Glomerular endothelial cell (primary cell): ENCODE measurements at places on chromosomes 5 and 9.

- no peak for DNase-seq
These were observed 330.0 kb downstream of the RASEF start for GRCh38 chr9:82732928-82733327.

GRCh38 chr5:148482697-148483462, 99.1 kb downstream of the FBXO38 start:
- DNase-seq = no peak

- DNase-seq = no peak
These were observed 621.3 kb upstream of the ZNF608 start for GRCh38 chr5:125367702-125368101.

DNA sequence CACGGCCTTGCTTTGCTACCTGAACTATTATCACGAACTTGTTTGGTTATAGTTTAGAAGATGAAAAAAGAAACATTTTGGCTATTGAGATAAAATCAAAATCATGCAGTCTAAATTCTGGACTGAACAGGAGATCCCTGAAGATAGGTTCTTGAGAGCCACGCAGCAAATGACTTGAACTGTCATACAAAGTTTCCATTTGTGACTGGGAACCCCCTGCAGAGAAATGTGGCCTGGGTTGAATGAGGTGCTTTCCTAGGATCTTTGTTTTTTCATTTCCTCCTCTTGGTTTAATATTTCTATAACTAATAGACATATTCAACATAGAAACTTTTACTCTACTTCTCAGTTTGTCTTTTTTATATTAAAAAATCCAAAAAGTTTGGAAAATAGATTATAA, 184.7 kb upstream of the TRPM3 start:
- no peak for DNase-seq

DNA sequence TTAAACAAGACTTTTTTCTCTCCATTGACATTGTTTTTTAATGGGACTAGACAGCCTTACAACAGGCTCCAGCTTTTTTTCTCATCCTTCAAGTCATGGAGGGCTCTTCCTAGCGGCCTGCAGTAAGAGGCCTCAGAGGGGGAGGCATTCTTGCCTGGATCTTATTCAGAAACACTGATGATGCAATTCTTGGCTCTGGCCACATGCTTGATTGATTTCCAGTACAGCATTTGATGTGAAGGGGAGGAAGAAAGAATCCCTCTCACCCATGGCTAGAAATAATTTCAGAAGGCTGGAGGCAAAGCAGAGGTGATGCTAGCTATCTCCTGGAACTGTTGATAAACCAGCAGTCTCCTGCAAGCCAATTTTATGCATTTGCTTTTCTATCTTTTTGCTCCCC, 324.8 kb downstream of the PRELID2 start:
- no peak for DNase-seq

DNA sequence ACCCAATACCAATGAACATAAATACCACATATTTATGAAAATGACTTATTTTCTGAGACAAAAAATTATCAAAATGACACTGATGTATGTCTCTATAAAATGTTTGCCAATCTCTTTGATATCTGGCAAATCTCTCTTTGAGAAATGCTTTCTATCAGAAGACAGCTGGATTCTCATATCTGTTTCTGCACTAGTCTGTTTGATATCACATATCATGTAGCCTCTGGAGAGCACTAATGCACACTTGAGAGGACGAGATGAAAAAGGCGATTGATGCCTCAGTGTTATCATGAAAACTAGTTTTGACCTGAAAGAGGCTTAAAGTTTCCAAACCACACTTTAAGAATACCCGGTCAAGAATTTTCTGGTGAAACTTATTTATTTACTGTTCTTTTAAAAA, 29.1 kb upstream of the ANKRD55 start:
- DNase-seq = no peak

- no peak for DNase-seq
These were observed 74.5 kb downstream of the XRCC4 start for GRCh38 chr5:83151821-83152220.

GRCh38 chr5:152855441-152855840, 450.4 kb upstream of the NMUR2 start:
- DNase-seq = no peak

DNA sequence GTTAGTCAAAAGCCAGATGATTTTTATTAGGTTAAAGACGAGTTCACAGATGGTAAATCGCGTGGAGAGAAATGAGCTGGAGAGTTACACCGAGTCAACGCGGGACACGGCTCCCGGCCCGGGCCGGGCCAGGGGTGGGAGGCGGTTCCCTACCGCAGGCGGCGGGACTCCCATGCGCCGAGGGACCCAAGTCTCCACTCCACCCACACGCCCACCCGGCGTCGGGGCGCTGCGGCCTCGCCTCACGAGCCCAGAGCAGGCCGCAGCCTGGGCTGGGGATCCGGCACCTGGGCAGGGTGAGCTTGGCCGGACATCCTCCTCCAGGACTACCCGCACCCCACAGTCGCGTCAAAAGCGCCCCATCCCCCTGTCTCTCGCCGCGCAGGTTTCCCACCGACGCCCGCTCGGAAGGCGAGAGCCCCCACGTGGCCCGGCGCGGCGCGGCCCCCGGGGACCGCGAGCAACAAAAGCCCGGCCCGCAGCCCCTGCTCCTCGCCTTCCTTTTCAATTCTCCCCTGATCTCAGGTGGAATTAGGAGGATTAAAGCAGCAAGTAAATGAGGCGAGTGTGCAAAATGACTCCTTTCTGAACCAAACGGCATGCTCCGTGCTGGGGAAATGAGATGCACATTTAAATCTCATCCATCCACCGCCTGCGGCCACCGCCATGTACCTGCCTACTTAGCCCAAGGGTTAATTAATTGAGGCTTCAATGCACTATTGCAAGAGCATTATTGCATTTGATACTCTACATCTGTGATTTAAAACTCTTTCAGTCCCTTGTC, 196.5 kb upstream of the TBCA start:
- no peak for DNase-seq

GRCh38 chr5:56369361-56369811, 136.3 kb upstream of the ANKRD55 start:
- no peak for DNase-seq

DNA sequence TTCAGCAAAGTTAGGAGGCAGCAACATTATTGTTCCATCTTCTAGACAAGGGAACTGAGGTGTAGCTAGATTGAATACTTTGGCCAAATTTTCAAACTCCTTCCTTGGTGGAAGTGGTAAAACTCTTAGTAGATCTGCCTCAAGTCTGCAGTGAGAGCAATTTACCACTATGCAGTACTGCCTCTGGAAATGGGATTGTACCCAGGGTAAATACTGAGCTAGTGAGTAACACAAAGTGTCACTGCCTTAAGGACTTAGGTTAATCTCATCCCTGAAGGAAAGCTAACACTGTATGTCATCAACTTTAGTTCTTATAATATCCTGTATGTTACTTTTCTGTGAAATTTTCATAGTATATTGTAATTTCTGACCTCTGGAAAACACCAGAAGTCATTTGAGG, 13.9 kb downstream of the CDH10 start:
- no peak for DNase-seq

DNA sequence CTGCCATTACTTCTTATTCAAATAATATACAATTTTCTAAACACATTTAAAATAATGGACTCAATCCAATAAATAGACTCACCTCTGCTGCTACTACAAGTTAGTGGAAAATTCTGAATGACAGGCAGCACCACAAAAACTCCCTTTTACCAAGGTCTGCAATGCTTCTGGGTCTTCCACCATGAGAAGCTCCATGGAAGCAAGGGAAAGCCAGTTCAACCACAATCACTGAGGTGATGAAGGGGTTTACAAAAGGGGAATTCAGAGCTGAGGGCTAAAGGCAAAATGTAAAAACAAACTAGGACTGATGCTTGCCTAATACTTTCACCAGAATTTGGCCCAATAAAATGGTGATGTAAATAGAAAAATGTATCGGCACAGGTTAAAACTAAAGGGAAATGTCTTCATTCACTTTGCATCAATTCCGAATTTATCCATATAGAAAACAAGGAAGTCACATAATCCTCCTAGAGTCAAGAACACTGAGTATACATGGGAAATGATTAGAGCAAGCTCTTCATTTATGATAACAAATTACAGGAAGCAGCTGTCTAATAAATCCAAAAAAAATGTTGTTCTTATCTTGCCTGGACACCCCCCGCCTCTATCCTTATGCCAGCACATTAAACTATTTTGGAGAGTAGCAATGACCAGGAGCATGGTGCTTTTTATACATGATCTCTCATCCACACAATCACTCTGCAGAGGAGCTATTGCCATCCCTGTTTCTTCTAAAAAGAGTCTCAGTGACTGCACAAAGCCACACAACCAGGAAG, 66.3 kb upstream of the NFIB start:
- DNase-seq = no peak

GRCh38 chr9:76150013-76150412, 244.2 kb downstream of the RFK start:
- DNase-seq = no peak

DNA sequence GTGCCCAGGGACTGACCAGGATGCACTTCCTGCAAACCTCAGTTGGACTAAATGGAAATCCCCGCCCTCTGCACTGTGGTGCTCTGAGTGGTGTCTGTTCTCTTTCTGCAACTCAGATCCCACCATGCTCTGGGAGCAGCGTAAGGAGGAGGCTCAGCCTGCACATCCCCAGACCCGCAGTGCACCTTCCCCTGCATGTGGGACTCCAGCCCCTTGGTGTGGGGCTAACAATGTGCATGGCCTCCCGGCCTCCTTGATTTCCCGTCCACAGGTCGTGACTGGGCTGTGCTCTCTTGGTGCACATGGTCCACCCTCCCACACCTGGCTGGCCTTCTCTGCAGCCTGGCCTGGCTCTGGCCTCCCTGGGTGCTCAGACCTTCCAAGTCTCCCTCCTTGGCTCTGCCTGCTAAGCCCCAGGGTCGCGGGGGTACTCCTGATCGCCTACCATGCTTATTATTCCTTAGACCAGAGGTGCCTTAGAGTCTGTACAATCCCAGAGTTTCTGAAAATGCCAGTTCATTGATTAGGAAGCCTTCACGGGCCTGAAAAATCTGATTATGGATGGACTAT, 397.5 kb downstream of the IRX2 start:
- no peak for DNase-seq

GRCh38 chr9:33426843-33427293, 20.5 kb downstream of the AQP3 start:
- DNase-seq = no peak
